ENCODE measurements at places on chromosomes 1 and 21.

- DNase-seq: peak; percentile 3
Measured at GRCh38 chr1:233790662-233791371, 113.7 kb upstream of the SLC35F3 start.

GRCh38 chr1:155978973-155979429, 654 bp upstream of the ARHGEF2 start:
- no peak for DNase-seq

DNA sequence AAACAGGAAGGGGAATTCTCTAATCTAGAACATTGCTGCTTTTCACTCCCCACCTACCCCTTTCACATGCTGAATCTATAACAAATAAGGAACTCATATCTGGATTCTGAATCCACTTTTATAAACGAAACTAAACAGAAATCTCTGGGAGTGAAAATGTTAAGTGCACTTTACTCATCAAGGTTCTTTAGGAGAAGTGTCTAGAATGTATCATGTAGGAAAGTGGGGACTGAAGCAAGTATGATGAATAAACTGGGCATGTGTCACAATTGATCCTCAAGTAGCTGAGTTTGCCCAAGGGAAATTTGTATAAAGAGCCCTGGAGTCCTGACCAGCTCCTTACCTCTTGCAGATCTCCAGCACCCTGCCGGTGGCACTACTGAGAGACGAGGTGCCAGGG, 19.8 kb downstream of the AVPR1B start:
- no peak for DNase-seq

- DNase-seq: no peak
Measured at GRCh38 chr1:82644186-82644915, 843.6 kb downstream of the ADGRL2 start.

DNA sequence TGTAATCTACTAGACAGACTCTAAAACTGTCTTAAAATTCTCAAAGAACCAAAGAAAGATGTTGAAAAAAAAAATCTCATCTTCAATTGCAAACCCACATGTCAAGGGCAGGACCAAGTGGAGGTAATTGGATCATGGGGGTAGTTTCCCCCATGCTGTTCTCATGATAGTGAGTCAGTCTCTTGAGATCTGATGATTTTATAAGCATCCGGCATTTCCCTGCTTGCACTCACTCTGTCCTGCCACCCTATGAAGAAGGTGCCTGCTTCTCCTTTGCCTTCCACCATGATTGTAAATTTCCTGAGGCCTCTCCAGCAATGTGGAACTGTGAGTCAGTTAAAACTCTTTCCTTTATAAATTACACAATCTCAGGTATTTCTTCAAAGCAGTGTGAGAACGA, 257.0 kb downstream of the HHIPL2 start:
- DNase-seq: no peak

DNA sequence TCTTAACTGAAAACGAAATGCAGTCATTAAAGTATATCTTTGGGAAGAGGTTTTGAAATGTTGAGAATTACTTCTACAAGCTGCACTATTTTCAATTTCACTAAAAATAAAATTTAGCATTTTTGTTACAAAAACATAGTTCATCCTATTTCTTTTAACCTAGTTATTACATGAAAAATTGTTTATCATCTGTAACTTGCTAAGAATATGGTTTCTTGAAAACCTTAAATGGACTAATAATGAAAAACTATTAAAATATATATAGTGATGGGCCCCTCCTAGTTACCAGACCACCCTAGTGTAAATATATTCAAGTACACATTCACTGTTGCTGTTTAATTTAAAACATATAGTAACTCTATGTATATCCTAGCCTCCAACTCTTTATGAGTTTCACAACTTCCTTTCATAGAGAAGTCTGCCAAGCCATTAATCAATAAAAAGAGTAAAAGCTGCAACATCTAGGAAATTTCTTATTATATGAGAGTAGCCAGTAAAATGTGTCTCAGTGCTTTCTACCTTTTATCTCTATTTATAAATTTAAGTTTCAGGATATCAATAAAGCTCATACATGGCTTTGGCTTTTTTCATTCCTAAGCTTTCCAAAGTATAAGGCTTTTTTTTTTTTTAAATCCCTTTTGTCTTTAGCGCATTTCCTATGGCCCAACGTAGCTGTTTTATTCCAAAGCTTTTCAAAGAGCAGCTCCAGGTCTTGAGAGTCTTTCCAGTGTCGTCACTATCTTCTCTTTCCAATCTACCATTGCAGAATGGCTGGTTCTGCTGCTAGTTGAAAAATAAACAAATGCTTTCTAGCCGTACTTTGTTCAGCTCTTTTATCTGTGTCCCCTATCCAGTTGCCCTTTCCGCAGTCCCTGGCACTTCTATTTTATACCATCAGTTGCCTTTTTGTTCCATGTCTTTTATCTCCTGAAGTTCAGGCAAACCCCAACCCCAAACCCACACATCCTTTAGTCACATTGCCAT, 6.5 kb downstream of the IRF2BP2 start:
- DNase-seq: no peak

GRCh38 chr1:216945538-216946080, 222.4 kb upstream of the ESRRG start:
- no peak for DNase-seq

- no peak for DNase-seq
Measured at GRCh38 chr1:10059342-10059718, 26.6 kb downstream of the UBE4B start.

- no peak for DNase-seq
Measured at GRCh38 chr1:51629918-51630317, 13.0 kb downstream of the OSBPL9 start.

GRCh38 chr1:108653431-108654105, 7.3 kb downstream of the HENMT1 start:
- DNase-seq: no peak

- no peak for DNase-seq
Measured at GRCh38 chr1:88685259-88685620, 1.2 kb downstream of the PKN2 start.

Data from T-cell (primary cell).